ENCODE measurements at places on chromosomes 7 and 10.

- DNase-seq = peak; percentile 83
Measured at GRCh38 chr7:131105799-131106680, 221.6 kb upstream of the MKLN1 start.

DNA sequence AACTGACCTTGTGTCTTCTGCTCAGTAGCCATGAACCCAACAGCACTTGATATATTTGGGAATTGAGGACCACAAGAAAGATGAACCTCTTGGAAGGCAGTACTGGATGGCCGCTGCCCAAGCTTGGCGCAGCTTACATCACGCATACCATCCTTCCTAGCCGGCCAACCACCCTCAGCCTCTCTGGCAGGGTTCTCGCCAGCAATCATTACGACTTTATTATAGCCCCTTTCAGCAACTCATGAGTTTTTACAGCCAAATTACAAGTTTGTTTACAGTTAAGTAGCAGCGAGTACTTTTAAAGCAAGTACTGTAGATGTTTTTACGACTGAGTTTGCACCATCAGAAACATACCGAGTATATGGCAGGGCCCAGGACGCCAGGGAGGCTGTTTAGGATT lies 769.1 kb downstream of the SUGCT start:
- no peak for DNase-seq

DNA sequence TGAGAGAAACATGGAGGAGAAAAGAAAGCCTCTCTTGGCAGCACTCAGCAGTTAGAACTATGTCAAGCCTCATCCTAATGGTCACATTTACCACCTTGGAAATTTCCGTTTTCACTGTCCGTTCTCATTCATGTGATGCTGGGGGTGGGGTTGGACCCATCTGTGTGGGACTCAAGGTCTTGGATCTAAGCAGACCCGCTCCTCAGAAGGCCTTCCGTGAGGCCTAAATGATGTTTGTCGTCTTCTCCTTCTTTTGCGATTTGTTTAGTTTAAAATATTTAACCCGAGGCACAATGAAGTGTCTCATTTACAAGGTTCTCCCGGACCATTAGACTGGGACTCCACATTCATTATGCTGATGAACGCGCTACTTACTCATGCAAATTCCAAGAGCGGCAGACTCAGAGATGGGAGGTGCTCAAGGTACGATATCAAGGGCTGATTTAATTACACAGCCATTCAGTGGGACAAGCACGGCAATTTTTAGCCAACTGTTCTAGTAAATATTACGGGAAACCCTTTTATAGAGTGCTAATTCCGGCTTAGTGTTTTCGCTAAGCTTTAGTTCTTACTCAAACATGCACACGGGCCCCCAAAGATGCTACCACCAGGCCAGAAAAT lies 109.1 kb upstream of the EFCAB10 start:
- no peak for DNase-seq

DNA sequence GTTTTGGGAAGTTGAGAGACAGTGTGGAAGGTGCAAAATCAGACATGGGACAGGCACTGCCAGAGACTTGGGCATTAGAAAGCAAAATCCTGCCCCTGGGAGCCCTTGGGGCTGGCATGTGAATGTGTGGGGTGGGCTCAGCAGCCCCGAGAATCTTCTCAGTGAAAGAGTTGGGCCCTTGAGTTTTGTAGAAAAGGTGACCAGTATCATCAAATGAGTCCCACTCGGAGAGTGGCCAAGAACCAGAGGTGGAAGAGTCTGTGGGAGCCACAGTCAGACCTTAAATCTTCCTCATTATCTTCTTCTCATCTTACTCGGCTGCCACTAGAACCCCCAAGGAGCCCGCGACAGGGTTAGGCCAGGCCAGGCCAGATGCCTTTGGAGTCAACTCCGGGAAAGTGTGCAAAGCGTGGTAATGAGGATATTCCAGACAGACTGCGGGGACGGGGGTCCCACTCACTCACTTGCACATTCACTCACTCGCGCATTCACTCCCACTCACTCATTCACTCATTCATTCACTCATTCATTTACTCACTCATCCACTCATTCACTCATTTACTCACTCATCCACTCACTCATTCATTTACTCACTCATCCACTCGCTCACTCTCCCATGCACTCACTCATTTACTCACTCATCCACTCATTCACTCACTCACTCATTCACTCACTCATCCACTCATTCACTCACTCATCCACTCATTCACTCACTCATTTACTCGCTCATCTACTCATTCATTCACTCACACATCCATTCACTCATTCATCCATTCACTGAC lies 74.9 kb downstream of the CARD11 start:
- DNase-seq = no peak
